ENCODE measurements at places on chromosomes 3 and 15.

DNA sequence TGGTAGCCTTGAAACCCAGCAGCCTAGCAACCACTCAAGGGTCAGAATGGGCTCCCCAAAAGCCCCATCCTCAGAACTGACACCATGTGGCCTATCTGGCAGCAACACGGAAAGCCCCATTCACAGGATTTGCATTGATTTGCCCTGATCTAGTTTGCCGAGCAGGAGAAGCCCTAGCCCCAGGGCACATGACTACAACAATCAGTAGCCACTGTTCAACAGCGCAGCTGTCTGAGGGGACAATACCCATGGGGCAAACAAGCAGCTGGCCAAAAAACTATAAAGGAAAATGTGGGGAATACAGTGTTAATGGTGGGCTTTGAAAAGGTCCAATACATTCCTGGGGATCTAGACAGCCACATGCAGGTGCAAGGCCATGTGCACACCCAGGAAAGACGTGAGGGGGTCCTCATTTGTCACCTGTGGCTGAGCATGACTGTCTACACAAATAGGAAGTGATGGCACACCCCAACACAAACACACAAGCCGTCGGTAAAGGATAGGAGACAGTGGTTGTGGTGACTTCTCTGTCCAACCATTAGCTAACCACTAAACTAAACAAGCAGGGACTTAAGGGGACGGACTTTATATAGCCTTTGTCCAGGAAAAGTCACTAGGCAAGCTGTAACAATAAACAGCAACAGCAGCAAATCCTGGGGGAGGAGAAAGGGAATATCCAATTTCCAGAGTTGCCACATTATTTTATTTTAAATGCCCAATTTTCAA lies 113.7 kb downstream of the LRIG1 start:
- DNase-seq: no peak

DNA sequence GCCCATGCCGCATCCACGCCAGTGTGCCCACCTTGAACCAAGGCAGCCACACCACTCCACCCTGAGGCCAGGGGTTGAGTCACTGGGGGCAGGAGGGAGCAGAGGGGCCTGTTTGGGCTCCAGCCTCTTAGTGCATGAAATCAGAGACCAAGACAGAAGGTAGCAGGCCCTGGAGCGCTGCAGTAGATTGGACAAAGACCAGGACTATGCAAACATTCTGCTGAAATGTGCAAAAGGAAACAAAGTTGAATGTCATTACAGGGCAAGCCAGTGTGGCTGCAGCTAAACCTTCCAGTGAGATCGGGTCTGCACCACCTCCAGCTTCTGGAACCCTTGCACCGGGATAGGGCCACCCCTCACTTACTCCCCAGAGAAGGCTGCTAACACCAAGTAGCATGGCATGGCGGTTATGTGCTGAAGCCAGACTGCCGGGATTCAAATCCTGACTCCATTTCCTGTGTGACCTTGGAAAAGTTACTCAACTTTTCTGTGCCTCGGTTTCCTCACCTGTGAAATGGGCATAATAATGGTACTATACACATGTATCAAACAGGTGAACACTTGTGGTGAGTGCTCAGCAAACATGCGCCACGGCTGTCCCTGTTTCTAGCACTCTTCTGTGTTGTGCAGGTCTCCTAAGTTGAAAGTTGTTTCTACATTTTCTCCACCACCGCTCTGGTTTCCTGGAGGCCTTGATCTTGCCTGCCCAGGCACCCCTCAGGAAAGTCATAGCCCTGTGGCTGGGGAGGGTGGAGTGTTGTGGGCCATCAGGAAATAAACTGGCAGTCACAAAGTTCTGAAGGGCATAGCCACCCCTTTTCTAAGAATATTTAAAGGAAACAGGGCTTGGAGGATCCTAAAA lies 25.0 kb upstream of the GP9 start:
- DNase-seq: no peak

GRCh38 chr15:90681480-90681879 lies 35.7 kb upstream of the BLM start:
- no peak for DNase-seq

DNA sequence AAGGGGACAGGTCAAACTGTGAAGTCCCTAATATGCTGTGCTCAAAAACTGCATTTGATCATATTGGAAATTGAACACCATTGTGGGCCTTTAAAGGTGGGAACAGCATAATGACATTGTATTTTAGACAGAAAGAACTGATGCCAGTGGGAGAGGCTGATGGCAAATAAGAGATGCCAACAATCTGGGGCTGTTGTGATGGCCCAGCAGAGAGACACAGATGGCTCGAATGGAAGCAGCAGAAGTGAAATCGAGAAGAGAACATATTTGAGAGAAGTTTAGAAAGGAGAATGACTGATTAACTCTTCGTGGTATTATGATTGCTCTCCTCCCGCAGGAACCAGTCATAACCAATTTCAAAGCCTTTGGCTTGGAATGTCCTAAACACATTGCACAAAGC lies 382.9 kb downstream of the MECOM start:
- DNase-seq: no peak

GRCh38 chr3:56468184-56469106 lies at the start of gene ERC2:
ERC2 (minus strand) TSS chr3:56468467.
- no peak for DNase-seq
